Activated naive CD4-positive, alpha-beta T cell treated with anti-CD3 and anti-CD28 coated beads, Interleukin-2, amount 50 U/mL, for 72 hours (primary cell): ENCODE measurements at places on chromosomes 1 and 21.

GRCh38 chr1:2241820-2242219, 13.7 kb downstream of the SKI start:
- no peak for DNase-seq

DNA sequence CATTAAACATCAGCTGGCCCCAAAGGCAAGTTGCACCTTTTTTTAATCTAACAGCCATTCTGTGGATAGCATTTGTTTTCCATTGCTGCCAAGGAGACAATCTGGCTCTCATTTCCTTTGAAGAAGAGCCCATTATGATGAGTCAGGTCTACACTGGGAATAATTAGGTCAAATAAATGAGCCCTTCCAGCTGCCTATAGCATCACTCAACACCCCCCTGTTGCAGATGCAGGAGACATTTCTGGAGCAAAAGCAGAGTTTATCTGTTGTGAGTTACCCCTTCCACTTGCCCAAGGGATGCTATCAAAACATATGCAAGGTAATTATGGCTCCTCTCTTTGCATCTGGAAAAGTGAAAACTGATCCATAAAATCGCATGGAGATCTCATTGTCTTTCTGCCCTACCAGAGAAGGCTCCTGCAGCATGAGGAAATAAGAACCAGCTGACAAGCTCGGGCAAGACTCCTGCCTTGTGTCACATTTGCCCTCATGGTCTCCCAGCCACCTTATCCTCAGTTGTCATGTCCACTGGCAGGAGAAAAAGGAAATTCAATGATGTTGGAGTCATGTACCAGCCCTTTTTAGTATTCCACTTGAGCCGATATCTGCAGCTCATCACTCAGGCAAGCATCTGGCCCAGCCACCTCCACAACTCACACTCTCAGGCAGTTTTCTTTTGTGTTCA, 135.9 kb downstream of the SLC30A10 start:
- no peak for DNase-seq

DNA sequence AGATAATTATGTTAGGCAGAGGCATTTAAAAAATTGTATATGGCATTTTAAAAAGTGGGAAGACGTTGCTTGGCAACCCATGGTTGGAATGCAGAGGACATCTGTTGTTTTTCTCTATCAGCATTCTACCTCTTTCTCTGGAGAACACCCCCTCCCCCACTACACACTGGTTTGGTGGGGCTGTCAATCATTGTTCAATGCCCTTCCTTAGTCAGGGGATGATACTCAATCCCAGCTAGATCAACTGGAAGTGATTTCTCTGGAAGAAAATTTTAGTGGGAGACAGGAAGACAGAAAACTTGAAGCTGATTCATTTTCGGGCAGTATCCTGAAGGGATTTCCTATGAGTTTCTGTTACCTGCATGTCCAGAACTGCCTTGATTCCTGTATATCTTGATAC, 35.7 kb upstream of the CAP1 start:
- no peak for DNase-seq

DNA sequence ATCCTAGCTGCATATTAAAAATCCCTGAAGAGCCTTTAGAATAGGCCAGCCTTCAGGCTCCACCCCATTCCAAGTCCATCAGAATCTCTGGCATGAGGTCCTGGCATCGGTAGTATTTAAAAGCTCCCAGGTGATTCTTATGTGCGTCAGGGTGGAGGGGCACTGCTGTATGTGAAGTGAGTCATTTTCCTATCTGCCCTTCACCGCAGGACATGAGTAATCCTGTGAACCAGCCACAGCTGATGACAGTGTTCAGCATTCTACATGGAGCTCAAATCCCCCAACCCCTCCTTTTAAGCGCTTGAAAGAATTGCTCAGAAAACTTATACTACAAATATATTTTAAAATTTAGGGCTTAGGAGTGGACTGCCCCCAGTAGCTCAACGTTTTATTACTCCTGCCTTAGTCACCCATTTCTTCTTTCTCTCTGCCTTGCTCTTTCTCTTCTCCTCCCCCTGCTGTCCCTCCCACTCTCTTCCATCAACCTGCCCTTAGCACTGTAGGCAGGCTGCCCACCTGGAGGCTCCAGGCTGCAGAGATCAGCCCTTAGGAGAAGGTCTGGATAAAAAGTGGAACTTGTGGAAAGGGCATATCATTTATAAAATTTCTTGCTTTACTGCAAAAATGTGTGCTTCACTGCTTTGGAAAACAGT, 73.8 kb upstream of the ZNF281 start:
- peak; percentile 73 for DNase-seq

DNA sequence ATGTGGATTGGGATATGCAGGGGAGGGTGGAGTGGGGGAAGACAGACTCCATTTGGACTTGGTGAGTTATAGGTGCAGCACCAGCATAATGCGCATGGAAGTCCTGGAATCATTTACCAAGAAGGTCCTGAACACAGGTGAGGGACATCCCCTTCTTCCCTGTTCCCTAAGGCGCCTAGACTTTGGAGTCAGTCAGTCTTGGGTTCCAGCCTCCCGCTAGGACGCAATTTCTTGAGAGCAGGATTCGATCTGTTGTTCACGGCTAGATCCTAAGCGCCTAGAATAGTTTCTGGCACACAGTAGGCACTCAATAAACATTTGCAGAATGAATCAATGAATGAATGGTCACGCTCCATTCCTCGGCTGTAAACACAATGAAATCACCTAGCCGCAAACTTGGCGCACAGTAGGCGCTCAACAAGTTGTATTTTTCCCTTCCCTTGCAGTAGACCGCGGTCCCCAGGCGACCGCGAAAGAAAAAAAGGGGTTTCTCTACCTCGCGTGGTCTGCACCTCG, 1.0 kb upstream of the AK4 start:
- no peak for DNase-seq

DNA sequence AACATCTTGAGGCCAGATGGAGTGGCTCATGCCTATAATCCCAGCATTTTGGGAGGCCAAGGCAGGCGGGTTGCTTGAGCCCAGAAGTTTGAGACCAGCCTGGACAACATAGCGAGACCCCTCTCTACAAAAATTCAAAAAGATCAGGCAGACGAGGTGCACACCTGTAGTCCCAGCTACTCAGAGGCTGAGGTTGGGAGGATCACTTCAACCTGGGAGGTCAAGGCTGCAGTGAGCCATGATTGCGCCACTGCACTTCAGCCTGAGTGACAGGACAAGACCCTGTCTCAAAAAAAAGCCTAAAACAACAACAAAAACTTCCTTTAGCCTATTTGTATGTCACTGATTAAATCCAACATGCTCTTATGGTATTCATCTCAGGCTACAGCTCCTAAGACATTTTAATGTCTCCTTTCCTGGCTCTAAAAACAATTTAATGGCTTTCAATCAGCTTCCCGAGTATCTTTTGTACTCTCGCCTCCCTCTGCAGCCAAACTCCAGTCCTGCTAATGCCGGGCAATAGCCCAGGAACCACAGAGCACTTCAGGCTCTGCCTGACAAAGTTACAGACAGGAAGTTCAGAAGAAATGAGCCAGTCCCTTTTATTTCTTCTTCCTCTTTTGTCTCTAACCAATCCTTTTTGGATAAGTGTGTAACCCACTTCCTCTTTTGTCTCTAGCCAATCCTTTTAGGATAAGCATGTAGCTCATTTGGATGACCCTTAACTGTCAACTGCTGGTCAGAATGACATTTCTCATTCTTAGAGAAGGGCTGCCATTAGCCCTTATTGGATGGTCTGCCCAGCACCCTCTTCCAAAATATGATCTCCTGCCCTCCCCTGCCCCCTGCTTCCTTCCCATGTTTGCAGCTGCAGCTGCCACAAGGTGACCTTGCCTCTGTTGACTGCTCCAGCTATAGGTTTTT, 6.6 kb upstream of the DOP1B start:
- no peak for DNase-seq

- DNase-seq = no peak
Observed at GRCh38 chr1:36576118-36576517, 93.4 kb upstream of the CSF3R start.

DNA sequence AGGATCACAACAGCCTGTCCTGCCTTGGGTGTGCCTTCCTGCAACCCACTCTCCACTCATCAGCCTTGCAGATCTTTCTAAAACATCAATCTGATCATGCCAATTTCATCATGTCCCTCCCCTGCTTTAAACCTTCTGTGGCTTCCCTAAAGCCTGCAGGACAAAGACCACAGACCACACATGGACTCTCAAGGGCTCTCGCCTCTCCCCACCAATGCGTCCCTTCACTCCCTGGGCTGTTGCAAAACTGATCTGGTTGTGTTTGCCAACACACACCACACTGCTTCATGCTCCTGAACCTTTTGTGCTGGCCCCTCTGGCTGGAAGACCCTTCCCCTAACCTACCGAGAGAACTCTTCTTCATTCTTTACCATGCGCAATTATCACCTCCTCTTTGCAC, 72.4 kb downstream of the ITPKB start:
- DNase-seq = no peak
